ENCODE measurements at places on chromosomes 6 and 20. TPM values are rescaled to one million over a fixed set of nuclear protein-coding genes. Genes with fewer than 3 reads are reported as not detected.

SLC35F1 gene
- polyA plus RNA-seq, result 1.5 TPM

DEF6 gene
- 4.9 TPM for polyA plus RNA-seq

RNF144B gene
- 10.6 TPM for polyA plus RNA-seq

CCN6 gene
- polyA plus RNA-seq, result 0.15 TPM

STX7 gene
- polyA plus RNA-seq, result 34.9 TPM

TBX18 gene
- 16.8 TPM for polyA plus RNA-seq

DNA sequence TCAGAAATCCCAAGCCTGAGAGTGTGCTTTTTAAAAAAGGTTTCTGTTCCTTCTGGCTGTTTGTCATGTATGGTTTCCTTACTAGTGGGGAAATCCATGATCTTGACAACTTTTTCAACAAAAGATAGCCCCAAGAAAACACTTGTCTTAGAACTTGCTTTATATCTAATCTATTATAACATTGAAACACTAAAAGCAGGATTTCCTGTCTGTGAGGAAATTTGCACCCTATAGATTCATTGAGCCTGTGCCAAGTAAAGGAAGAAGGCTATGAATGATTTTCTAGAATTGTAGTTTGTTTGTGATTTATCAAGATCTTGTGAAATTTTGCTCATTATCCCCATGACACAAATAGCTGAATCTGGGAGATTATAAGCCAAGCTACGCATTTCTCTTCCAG lies 238.6 kb upstream of the RIN2 start:
- DNase-seq, result no peak

DNA sequence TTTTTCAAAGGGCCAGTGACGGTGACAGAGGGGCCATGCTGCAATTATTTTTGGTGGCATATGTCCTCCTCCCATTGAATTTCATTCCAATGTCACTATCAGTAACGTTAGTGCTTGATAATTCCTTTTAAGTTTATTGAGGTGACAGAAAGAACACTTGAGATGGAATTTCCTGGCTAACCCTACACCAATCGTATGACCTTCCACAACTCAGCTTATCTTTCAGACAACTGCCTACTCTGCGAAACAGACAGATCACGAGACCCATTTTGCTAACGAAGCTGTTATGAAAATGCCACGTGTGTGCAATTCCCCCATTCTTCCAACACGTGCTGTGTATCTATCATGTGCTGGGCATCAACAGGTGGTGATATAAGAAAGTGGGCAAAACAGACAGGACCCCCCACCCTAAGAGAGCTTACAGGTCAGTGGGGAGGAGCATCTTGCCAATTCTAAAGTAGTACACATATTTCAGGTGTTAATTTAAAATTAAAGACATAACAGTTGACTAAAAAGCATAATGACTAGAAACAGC lies 113.0 kb downstream of the IRF4 start:
- DNase-seq, result no peak

DNA sequence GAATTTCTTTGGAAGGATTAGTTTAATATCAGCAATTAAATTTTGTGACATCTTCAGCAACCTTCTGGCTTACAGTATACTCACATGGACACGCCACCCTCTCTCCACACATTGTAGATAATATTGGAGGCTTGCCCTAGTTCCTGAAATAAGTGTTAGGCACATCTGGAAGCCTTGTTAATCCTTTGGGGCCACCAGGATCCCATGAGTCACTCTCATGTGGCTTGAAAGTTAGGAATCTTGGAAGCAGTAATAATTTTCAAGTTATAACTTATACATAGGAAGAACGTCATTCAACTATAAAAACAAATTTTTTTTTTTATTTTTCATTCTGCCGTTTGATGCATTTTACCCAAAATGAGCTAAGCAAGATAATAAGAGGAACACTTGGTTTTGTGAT lies 20.5 kb downstream of the LAMA4 start:
- no peak for DNase-seq

GRCh38 chr20:5265662-5265985 lies 51.1 kb downstream of the PROKR2 start:
- DNase-seq, result no peak

- no peak for DNase-seq
Observed at GRCh38 chr6:46099952-46100351, 29.8 kb upstream of the ENPP4 start.

- no peak for DNase-seq
Observed at GRCh38 chr6:137487181-137487868, 6.9 kb downstream of the OLIG3 start.

DNA sequence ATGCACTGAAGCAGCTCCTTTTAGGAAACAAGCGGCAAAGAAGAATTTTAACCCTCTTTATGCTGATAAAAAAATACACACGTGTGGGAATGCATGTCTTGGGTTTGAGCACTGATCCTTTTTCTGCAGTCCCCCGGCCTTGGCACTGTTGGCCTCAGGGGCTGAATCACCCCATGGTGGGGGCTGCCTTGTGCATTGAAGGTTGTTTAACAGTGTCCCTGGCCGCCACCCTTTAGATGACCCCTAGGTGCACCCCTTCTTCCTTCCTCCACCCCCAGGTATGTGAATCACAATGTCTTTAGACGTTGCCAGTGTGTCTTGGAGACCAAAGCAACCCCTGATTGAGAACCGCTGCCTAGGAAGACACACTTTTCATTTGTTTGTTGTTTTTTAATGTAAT lies 190.7 kb downstream of the CDH4 start:
- no peak for DNase-seq

DNA sequence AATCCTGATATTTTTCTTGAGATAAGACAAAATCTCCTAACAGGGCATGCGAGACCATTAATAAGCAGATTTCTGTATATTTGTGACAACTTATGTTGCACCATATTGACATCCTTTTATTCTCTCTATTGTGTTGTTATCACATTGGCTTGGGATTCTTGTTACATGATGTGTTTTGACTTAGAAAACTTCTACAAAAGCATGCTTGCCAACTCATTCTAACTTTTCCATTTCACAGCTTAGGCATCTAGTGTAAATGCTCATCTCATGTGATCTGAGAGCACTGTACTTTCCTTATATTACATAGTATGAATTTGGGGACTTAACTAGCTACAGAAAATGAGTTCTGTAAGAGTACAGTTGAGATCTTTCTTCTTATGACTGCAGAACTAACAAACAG lies 1040.7 kb upstream of the ADGRB3 start:
- DNase-seq, result no peak

DNA sequence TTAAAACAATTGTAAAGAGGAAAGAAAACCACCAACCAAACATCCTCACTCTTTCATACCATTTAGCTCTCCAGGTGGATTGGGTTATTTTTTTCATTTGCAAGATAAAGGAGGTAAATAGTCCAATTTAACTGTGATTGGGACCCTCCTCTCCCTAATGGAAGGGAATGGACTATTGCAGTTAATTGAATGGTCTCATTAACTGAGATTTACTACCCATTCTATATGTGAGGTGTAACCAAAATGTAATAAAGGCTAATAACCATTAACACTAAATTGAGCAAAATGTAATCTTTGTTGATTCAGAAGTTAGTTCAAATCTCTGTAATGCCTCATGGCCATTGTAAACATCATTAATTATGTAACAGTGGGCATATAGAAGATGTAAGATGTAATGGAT lies 105.0 kb downstream of the KLHL32 start:
- DNase-seq, result no peak

DNA sequence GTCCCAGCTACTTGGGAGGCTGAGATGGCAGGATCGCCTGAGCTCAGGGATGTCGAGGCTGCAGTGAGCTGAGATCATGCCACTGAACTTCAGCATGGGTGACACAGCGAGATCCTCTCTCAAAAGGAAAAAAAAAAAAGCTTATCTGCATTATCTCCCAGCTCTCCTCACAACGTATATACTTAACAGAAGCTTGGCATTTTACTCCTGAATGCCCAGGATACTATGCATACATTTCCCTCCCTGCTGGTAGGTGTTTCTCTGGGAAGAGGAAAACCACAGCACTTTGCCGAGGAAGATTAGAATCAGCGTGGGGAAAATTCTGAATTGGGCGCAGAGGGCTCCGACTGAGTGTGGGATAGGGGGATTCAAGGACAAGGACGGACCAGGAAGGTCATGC lies 800.6 kb downstream of the DHX35 start:
- DNase-seq, result no peak

DNA sequence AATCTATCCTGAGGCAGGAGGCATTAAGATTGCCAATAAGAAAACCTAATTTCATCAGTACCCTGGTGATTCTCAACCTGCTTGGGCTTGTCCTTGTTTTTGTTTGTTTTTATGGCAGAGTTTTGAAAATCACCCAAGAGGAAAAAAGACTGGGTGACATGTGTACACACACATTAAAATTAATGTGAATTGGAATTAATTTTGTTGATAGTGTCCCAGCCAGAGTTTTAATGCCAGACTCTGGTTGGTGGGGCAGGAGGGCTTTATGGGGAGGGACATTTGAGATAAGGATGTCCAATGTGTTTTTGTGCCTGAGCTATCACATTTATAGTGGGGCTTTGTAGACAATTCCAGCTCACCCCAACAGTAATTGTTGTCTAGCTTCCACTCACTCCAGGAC lies 184.6 kb downstream of the ID4 start:
- DNase-seq, result no peak

DNA sequence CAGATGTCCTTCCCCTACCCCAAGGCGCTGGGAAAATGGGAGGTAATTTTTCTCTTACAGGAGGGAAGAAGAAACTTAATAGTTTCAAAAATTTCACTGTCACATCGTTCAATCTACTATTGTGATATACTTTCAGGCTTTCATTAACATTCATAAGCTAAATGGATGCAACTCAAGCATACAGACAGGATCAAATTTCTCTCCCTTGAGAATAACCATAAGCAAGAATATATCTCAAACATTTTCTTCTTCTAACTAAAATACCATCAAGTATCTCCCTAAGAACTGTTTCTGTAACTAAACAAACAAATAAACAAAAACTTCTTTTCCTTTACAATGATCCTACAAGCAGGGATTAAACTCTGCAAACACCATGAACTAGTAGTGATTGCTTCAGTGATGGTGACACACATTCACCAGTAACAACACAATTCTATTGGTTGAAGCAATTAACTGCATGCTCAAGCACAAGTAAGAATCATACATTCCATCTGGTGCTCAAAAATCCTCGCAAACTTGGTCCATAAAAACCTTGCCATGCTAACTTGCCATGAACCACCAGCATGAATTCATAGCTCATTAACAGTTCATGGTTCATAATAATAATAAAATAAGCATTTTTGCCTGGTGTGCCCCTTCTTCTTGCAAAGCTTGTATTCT lies 183.8 kb downstream of the PTPRK start:
- DNase-seq, result no peak

GRCh38 chr6:168284187-168284586 lies 35.4 kb downstream of the DACT2 start:
- DNase-seq, result no peak

DNA sequence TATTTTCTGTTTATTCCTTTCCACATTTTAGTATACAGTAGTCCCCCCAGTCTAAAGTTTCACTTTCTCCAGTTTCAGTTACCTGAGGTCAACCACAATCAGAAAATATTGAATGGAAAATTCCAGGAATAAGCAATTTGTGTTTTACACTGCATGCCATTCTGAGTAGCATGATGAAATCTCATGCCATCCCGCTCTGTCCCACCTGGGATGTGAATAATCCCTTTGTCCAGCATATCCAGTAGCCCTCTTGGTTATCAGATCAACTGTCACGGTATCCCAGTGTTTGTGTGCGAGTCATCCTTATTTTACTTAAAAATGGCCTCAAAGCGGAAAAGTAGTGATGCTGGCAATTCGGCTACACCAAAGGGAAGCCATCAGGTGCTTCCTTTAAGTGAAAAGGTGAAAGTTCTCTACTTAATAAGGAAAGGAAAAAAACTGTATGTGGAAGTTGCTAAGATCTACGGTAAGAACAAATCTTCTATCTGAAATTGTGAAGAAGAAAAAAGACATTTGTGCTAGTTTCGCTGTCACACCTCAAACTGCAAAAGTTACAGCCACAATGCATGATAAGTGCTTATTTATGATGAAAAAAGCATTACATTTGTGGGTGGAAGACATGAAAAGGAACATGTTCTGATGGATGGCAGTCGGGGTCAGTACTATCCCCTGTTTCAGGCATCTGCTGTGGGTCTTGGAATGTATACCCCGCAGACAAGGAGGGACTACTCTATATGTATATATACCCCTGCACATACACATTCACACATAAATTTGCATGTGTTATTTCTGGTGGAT lies 11.3 kb downstream of the NOX3 start:
- no peak for DNase-seq

DNA sequence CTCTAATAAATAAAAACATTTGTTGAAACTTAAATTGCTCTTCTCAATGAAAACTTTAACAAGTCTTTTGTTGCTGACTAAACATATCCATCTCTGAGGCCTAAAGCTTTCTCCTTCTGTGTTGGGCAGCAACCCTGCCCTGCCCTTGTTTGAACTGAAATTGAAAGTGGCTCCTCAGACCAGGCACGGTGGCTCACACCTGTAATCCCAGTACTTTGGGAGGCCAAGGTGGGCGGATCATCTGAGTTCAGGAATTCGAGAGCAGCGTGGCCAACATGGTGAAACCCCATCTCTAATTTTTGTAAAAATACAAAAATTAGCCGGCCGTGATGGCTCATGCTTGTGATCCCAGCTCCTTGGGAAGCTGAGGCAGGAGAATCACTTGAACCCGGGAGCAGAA lies 29.2 kb upstream of the GNRH2 start:
- no peak for DNase-seq

GRCh38 chr6:21208081-21208795 lies 385.3 kb upstream of the SOX4 start:
- no peak for DNase-seq

DNA sequence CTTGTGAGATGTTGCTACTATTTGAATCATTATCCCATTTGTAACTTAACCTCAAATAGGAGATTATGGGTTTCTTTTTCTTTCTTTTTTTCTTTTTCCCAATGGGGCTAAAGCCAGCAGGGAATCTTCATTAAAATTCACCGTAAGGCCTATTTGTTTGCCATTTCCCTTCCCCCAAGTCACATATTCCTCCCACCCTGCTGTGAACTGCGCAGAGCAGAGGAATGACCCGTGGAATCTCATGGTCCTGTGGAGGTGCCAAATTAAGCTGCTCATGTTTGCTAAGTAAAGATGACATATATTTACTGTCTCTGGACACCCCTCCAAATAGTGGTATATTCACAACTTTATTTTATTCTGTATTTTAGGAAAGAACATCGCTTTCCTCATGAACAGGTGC lies 699.3 kb downstream of the RNF144B start:
- DNase-seq, result no peak

DNA sequence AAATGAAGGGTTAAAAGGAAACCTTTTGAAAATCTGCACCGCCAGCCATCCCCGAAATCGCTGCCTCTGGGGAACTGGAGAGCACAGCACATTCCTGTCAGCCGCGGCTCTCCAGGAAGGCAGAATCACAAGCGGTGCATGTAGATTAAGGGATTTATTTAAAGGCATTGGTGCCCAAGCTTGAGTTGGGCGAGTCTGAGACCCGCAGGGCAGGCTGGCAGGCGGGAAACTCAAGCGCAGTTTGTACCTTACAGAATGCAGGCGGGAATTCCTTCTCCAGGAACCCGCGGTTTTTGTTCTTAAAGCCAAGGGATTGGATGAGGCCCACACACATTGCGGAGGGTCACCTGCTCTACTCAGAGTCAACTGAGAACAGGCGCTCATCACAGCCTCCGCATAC lies 10.8 kb downstream of the GPR31 start:
- no peak for DNase-seq

GRCh38 chr6:73282871-73283270 lies 19.9 kb upstream of the KHDC1 start:
- no peak for DNase-seq
